ENCODE measurements at places on chromosomes 4 and X.

GRCh38 chr4:38682336-38682735, 18.3 kb downstream of the KLF3 start:
- DNase-seq: no peak

- no peak for DNase-seq
These were observed 138.6 kb downstream of the AMELX start for GRCh38 chrX:11431786-11432185.

GRCh38 chr4:147498031-147498660, 17.2 kb downstream of the EDNRA start:
- DNase-seq: peak; percentile 95

DNA sequence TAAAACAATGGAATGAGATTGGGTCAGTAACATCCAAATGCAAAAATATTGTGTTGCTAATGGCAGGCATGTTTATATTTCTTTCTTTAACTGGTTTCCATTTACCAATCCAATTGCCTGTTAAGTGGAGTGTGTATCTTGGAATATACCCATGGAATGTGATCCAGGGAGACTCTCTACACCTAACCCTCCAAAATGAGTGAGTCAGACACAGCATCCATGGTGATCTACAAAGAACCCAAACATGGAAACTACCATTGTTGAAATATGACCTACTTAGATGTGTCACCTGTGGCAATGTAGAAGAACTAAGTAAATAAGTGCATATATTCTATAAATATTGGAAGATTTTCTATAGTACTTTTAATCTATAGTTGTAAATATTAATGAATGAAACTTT, 110.3 kb downstream of the AREG start:
- DNase-seq: peak; percentile 30
